ENCODE measurements at places on chromosomes 4 and X.

DNA sequence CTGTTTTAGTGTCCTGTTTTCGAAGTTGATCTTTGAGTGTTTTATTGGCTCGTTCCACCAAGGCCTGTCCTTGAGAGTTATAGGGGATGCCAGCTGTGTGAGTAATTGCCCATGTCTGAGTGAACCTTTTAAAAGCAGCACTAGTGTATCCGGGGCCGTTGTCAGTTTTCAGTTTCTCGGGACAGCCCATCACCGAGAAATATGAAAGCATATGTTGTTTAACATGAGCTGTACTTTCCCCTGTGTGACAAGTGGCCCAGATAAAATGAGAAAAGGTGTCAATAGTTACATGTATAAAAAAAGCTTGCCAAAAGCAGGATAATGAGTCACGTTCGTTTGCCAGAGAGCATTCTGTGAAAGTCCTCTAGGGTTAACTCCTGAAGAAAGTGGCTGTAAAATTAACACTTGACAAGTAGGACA, 48.6 kb upstream of the RASSF6 start:
- DNase-seq, result no peak

GRCh38 chrX:39726771-39727170, 371.0 kb downstream of the BCOR start:
- DNase-seq, result no peak

- no peak for DNase-seq
These were observed 154.0 kb downstream of the BTC start for GRCh38 chr4:74640111-74640903.

DNA sequence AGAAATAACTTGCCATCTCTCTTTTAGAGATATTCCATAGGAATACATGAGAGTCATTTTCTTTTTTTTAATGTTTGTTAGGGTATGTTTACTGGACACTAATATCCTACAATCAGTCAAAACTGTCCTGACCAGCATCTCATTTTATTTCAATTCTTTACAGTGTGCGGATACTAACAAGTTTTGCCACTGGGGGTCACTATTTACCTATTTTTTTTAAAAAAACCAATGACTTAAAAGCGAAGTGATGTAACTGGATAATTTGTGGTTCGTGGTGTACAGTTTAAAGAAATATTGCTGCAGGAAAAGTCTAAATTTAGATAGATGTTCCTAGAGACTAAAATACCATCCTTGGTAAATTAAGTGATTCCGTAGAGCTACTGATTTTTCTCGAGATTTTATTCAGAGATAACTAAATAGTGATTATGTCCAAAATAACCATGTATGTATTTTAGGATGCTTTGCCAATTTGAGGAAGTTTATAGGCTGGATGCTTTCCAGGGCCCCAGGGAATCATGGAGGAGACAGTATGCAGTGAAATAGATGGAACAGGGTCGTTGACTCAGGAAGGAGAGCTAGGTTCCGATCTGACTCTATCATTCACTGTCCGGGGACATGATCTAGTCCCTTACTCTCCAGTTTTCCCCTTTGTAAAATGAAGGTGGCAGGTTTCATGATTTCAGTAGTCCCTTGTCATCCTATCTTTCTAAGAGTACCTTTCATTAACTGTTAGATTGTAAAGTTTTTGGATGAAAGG, 34.0 kb upstream of the GNPDA2 start:
- peak; percentile 17 for DNase-seq

DNA sequence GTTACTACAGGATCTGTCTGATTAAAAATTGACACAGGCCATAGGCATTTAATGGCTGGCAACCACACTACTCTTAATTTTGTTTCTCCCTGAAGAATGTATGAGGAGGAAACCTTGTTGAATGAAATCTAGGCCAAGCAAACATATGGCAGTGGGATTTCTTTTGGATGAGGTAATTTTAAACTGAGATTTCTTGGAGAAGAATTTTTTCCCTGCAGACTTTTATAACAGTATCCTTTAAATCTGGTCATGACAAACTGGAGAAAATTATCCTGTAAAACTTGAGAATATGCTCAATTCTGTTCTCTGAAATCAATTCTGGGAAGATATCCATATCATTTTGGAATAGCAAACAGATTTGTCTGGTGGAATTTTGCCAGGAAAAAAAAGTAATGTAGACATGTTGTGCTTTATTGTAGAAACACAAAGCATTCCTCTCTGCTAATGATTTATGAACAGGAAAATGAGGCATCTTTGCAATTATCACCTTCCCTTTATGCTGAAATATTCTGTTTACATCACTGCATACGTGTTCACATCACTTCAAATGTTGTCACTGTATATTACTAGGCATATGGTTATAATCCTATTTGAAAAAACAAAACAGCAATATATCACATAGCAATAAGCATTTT, 108.3 kb upstream of the ARSJ start:
- DNase-seq, result no peak

GRCh38 chr4:169274033-169274432, 3.3 kb upstream of the SH3RF1 start:
- no peak for DNase-seq

DNA sequence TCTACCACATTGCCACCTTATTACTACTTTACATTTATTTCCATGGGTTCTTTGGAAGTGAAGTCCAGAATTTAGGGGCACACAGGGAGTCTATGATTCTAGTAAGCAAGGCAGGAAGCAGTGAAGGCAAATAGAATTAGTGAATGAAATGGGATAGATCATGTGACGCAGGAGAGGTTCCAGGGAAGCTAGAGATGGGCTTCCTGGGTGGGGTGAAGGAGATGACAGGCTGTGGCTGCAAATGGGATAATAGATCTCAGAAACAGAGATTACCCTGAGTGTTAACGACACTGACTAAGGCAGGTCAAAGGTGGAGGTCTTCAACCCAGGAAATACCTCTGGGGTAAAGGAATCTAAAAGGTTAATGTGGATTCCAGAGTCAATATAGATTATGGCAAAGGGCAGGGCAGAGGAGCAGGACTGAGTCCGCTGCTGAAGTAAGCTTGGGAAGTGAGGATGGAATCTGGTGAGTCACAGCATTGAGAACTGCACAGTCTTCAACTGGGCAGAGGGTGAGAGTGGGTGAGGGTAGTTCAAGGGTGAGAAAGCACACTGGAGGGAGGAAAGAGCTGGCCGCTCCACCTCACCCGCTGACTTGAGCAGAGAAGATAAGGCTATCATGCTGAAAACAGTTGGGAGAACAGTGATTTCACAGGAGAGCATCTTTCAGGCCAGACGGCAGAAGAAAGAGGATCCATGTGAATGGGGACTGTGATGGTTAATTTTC, 70.8 kb downstream of the ANXA3 start:
- no peak for DNase-seq

- DNase-seq, result no peak
These were observed 85.1 kb upstream of the CTSO start for GRCh38 chr4:156038772-156039171.

DNA sequence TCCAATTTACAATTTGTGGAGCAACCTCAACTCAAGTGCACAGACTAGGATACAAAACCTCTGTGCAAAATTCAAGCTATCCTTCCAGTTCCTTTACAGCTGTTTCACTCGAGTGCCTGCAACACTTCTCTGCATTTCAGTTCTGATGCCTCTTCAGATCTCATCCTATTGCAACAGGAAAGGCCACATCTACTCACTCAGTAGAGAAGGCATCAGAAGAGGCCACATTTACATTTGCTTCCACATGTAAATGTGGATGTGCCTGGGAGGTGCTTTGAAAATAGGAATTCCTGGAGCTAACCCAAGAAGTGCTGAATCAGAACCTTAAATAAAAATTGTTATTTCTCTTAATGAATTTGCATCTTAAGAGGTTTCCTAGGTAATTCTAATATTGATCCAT, 45.8 kb upstream of the SERTM2 start:
- DNase-seq, result no peak

GRCh38 chrX:139639253-139639652, 68.7 kb downstream of the MCF2 start:
- DNase-seq, result no peak

DNA sequence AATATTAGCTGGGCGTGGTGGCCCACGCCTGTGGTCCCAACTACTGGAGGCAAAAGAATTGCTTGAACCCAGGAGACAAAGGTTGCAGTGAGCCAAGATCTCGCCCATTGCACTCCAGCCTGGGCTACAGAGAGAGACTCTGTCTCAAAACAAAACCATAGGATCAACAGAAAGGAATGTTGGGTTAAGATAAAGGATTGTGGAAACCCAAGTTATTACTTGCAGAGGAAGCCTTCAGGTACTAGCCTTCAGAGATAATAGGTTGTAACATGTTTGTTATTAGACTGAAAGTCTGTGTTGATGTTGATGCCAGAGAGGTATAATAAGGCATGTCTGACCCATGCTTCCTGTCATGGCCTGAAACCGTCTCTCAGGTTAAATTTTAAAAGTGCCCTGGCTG, 16.9 kb downstream of the SSX5 start:
- no peak for DNase-seq

DNA sequence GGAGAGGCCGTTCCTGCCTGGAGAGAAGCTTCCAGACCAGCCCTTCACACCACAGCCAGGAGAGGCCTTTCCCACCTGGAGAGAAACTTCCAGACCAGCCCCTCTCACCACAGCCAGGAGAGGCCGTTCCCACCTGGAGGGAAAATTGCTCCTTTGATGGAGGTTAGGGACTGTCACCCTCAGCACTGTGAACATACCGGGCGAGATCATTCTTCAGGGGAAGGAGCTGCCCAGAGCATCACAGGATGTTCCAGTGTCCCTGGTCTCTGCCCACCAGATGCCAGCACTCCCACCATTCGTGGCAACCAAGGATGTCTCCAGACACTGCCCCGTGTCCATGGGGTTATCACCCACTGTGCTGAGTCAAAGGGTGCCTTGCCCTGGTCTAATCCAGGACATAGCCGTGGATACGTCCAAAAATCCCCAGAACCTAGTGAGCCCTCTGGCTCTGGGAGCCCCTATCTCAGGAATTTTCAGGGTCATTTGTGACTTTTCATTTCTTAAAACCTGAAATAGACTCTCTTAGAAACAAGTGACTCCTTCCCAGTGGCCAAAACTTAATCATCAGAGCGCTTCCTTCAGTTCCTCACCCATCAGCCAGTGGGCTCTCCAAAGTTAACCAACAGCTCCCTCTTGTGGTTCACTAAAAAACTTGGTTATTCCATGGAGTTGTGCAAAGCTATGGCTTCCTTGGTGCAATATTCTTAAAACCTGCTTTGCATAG, 80.2 kb downstream of the CRMP1 start:
- peak; percentile 42 for DNase-seq

- DNase-seq, result no peak
These were observed 150.1 kb downstream of the HNRNPD start for GRCh38 chr4:82223715-82224114.

DNA sequence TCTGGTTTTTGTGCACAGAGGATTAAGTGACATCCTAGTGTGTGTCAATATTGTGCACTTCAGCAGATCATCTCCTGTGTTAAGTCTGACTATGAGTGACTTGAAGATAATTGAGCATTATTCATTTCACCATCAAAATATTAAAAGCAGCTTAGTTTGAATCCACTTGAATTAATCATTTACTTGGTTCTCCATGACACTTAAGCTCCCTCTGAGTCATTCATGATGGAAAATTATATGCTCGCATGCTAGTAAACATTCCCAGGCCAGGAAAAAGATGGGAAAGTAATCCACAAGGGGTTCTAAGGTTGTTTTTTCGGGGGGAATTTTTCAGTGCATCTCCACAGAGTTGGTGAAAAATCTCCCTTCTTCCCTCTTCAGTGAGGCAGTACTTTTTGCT, 97.2 kb upstream of the EOLA2 start:
- no peak for DNase-seq

DNA sequence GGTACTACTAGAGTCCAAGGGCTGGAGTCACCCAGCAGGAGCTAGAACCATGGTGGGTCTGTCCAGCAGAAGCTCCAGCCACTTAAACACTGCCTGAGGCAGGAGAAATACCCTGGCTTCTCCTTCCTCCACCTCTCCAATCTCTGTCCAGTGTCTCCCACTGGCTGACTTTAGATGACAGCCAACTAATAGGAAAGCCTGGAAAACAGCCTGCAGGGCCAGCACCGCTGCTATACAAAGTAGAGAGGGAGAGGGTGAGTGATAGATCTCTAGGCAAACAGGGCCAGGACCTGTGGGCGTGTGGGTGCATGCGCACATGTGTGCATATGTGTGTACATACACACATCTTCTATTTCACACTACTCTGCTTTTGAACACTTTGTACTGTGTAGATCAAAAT, 56.5 kb upstream of the ATP8A1 start:
- no peak for DNase-seq

GRCh38 chrX:155070663-155070974, 317 bp downstream of the CMC4 start:
- DNase-seq, result peak; percentile 36

GRCh38 chrX:107442914-107443527, 6.4 kb upstream of the FRMPD3 start:
- DNase-seq, result no peak

DNA sequence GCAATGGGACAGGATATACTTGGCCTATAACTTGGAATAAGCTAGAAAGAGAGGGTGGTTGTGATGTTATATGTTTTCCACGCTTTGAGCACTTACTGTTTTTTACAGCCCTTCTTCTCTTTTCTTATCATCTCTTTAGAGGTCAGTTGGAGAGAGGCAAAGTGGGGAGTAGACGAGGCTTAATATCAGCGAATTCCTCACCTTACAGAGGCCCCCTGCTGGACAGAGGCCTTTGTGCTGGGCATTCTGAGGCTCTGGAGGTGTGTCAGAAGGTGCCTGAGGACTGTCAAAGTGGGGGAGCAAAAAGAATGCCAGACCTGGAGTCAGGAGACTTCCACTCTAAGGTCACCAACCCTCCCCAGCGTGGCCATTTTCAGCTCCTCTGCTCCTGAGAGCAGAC, 42.5 kb downstream of the MAMLD1 start:
- no peak for DNase-seq

- no peak for DNase-seq
These were observed 111.3 kb upstream of the ATP8A1 start for GRCh38 chr4:42768125-42768748.

GRCh38 chr4:177064729-177065394, 244.8 kb upstream of the NEIL3 start:
- DNase-seq, result no peak

DNA sequence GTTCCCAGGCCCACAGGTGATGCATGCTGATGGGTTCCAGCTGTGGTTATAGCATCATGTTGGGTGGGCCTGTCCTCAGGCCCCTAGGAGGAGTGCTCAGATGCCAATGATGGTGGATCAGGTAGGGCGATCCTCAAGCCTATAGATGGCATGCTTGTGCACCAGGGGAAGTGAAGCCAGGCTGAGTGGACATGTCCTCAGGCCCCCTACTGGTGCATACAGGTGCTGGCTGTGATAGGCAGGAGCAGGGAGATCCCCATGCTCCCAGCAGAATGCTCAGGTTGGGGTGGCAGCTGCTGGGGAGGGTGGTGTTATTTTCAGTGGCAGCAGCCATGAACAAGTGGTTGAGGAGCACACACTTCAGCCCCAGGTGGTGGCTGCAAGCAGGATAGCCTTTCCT, 96.0 kb downstream of the SMARCA1 start:
- DNase-seq, result no peak

GRCh38 chr4:142923619-142924018, 77.5 kb upstream of the INPP4B start:
- no peak for DNase-seq

DNA sequence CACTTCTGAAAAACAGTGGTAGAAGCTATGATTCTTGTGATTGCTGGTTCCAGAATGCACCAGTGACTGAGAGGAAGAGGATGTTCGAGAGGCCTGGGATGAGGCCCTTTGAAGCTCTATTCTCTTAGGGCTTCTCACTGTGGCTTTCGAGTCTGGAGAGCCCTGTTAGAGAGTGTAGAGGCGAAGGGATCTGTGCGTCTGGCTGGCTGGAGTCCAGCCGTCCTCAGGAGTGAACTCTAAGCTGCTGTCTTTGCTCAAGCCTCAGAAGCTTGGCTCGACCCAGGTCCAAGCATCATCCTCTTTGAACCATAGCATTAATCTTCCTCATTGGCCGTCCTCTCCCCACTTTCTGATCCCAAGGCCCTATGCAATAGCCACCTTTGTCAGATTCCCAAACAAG, 51.6 kb downstream of the ELF4 start:
- DNase-seq, result no peak

Measured in NCI-H774 (cell line).